ENCODE measurements at places on chromosomes 6 and 20. TPM values are rescaled to one million over a fixed set of nuclear protein-coding genes. Genes with fewer than 3 reads are reported as not detected.

The FAM83B gene
- total RNA-seq, result not detected

GRCh38 chr20:1505361-1505760 is 14.1 kb upstream of the SIRPB2 start:
- no peak overlapping the region for H3K4me3 ChIP-seq
- H3K4me1 ChIP-seq, result no peaks in the 10 kb centered on the region
- DNase-seq, result no peak
- no peaks in the 10 kb centered on the region for H3K36me3 ChIP-seq
- H3K27ac ChIP-seq, result no peak overlapping the region

DNA sequence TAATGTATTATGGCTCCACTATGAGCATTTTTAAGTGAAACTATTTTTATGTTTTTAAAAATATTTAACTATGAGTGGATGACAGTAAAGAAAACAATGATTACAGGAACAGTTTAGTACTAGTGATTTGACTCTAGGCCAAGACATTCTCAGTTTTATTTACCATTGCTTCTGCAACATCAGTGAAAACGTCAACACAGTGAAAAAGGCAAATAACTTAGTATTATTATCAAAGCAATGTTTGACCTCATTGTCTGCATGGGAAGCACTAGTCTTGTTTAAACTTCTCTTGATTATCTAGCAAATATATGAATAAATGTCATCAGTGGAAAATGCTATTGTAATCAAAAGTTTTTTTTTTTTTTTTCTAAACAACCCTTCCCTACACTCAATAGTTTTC is 165.0 kb downstream of the HTR1B start:
- DNase-seq, result no peak
- no peaks in the 10 kb centered on the region for H3K27me3 ChIP-seq
- no peaks in the 10 kb centered on the region for H3K36me3 ChIP-seq
- H3K27ac ChIP-seq, result no peak overlapping the region
- no peaks in the 10 kb centered on the region for H3K4me1 ChIP-seq
- H3K4me3 ChIP-seq, result no peak overlapping the region

The C20orf141 gene
- not detected for total RNA-seq

DNA sequence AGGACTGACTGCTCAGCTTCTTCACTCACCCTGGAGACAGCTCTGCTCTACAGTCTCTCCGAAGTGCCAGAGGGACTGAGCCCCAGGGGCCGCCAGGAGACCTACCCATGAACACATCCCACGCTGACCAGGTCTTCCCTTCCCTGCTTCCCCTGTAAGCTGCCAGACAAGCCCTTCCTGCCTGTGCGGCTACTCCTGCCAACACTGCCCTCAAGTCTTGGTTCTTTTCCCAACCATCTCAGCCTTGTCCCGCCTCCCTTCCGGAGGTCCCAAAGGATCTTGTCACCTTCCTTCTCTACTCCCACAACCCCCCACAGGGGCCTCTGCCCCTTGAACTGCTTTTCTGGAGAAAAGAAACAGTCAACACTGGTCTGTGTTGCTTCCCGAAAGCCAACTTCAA is 15.0 kb downstream of the CPNE5 start:
- H3K27ac ChIP-seq, result no peak overlapping the region
- H3K4me1 ChIP-seq, result peaks cover 11% of the 10 kb centered on the region

DNA sequence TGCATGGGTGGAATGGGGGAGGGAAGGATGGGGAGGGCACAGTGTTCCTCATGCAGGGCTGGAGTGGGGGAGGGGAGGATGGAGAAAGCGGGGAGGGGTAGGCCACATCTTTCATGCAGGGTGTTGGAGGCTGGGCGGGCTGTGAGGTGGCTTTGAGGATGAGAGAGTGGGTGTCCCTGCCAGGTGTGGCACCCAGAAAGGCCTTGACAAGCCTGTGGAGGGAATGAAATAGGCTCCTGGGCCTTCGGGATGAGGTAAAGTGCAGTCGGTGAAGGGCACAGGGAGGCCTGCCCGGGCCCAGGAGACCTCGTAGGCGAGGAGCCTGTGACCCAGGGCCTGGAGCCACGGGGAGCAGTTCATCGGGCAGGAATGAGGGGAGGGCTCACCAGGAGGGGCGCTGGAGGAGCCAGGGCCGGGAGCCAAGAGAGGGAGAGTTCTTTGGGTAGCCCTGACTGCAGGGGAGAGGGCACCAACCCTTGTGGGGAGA is 7.6 kb downstream of the CEBPB start:
- H3K4me3 ChIP-seq, result no peak overlapping the region
- no peaks in the 10 kb centered on the region for H3K27me3 ChIP-seq
- H3K27ac ChIP-seq, result no peak overlapping the region
- H3K4me1 ChIP-seq, result peaks cover 10% of the 10 kb centered on the region

The COL10A1 gene
- not detected for total RNA-seq

- no peaks in the 10 kb centered on the region for H3K27me3 ChIP-seq
- H3K4me1 ChIP-seq, result no peaks in the 10 kb centered on the region
- H3K4me3 ChIP-seq, result no peak overlapping the region
- DNase-seq, result no peak
- H3K27ac ChIP-seq, result no peak overlapping the region
These were observed 340.1 kb downstream of the PHF3 start for GRCh38 chr6:63975699-63976098.

- H3K4me1 ChIP-seq, result no peaks in the 10 kb centered on the region
- no peak overlapping the region for H3K27ac ChIP-seq
- H3K4me3 ChIP-seq, result no peak overlapping the region
These were observed 342.0 kb downstream of the SOX4 start for GRCh38 chr6:21935561-21936028.

DNA sequence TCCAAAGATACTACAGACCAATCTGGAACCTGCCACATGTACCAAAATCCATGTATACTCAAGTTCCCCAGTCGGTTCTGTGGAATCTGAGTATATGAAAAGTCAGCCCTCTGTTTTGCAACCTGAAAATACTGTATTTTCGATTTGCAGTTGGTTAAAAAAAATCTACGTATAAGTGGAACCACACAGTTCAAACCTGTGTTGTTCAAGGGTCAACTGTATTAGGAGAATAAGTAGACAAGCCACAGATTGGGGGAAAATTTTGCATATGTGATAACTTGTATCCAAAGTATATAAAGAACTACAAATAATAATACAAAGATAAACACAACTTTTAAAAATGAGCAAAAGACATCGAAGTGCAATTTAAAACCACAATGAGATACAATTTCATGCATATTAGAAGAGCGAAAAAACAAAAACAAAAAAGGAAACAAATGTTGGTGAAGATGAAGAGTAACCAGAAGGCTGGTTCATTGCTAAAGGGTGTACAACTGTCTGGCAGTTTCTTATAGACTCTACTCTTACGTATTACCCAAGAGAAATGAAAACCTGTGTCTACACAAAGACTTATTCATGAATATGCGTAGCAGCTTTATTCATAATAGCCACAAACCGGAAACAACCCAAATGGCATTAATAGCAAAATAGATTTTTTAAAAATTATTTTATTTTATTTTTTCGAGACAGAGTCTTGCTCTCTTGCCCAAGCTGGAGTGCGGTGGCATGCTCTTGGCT is 180.8 kb downstream of the BCAS1 start:
- peaks cover 26% of the 10 kb centered on the region for H3K4me1 ChIP-seq
- no peak for DNase-seq
- H3K27me3 ChIP-seq, result no peaks in the 10 kb centered on the region
- no peak overlapping the region for H3K27ac ChIP-seq

The FERMT1 gene
- not detected for total RNA-seq

GRCh38 chr6:98984121-98984520 is 36.4 kb upstream of the FBXL4 start:
- no peak overlapping the region for H3K27ac ChIP-seq
- no peak overlapping the region for H3K4me3 ChIP-seq
- peaks cover 2% of the 10 kb centered on the region for H3K27me3 ChIP-seq
- H3K4me1 ChIP-seq, result no peaks in the 10 kb centered on the region
- no peak for DNase-seq

DNA sequence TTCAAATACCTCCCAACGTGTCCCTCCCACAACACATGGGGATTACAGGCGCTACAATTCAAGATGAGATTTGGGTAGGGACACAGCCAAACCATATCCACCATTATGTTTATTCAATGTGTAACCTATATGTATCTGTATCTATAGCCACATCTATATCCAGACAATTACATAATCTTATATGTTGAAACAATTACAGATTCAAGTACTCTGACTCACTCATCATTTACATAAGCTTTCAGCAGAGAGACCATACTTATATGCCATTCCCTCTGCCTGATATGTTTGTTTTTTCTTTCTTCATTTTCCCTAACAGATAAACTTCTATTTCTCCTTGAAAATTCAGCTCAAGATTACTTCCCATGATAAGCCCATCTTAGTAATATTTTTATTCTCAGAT is 163.6 kb downstream of the LAMA2 start:
- no peaks in the 10 kb centered on the region for H3K27me3 ChIP-seq
- no peak overlapping the region for H3K4me3 ChIP-seq
- no peaks in the 10 kb centered on the region for H3K36me3 ChIP-seq
